ENCODE measurements at places on chromosomes 1 and 21. TPM values are rescaled to one million over a fixed set of nuclear protein-coding genes. Genes with fewer than 3 reads are reported as not detected.

The CYP4X1 gene
- polyA plus RNA-seq, result not detected

GRCh38 chr1:70707214-70707613 is 296.1 kb downstream of the CTH start:
- no peaks in the 10 kb centered on the region for H3K36me3 ChIP-seq
- H3K27me3 ChIP-seq, result peaks cover 9% of the 10 kb centered on the region
- DNase-seq, result no peak
- H3K27ac ChIP-seq, result no peak overlapping the region
- no peaks in the 10 kb centered on the region for H3K4me1 ChIP-seq

DNA sequence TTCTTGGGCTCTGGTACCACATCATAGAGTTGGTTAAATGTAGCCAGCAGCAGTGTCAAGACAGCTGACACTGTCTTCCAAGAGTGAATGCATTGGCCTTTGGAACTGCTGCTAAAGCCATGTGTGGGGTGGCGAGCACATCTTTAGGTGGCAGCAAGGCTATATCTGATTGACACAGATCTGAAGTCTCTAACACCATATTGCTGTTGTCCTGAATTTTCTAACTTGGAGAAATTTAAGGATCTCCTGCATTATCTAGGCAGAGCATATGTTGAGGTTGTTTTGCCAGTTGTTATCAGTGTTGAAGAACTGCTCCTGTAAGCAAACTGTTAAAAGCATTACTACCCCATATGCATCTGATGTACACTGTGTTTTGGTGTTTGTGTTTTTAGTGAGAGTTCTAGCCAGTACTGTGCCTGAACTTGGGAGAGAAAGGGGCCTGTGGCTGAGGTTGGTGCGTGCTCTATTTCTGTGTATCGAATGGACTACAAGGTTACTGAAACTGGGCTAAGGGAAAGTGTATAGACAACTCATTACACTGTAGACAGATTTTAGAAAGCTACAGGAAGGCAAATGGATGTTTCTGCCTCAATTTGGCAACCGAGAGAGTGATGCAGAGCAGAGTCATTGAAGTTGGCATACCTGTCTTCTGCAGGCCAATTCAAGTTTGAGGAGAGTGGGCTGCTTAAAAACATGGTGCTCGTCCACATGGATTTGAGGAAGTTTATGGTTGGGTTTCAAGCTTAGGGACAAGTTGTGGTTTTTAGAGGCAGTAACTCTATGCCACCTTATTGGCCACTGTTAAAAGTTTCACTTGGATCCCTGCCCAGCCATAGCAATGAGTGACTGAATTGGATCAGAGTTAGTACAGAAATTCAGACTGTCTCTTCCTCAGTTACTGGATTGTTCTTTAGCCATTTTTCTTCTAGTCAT is 16.9 kb downstream of the DYRK3 start:
- H3K4me3 ChIP-seq, result no peak overlapping the region
- H3K4me1 ChIP-seq, result no peaks in the 10 kb centered on the region
- no peak for DNase-seq
- H3K27ac ChIP-seq, result no peak overlapping the region
- peaks cover 5% of the 10 kb centered on the region for H3K27me3 ChIP-seq

GRCh38 chr1:90407737-90408136 is 309.4 kb downstream of the BARHL2 start:
- no peak overlapping the region for H3K4me3 ChIP-seq
- no peaks in the 10 kb centered on the region for H3K4me1 ChIP-seq
- no peak for DNase-seq
- H3K27ac ChIP-seq, result no peak overlapping the region

DNA sequence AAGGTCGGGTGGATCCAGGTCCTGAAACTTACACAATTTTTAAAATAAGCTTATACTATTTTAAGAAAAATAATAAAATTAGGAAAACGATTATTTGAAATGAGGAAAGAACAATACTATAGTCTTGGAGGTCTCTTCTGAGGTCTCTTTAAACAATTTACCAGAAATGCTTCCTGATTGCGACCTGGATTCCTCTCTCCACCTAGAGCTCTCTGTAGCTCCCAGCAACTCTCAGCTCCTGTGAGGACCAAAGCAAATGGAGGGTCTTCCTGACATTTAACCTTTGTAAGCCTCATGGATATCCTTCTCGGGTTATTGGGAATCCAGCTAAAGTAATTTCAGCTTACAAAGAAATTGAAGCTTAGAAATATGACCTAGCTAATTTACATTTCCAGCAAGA is 886 bp downstream of the BTBD8 start:
- H3K4me1 ChIP-seq, result peaks cover 16% of the 10 kb centered on the region
- H3K27me3 ChIP-seq, result peaks cover 3% of the 10 kb centered on the region
- H3K27ac ChIP-seq, result peak overlapping the region; percentile 84
- peaks cover 12% of the 10 kb centered on the region for H3K36me3 ChIP-seq
- H3K4me3 ChIP-seq, result peak overlapping the region; percentile 93

- no peak overlapping the region for H3K27ac ChIP-seq
- H3K27me3 ChIP-seq, result peaks cover 3% of the 10 kb centered on the region
- H3K4me1 ChIP-seq, result no peaks in the 10 kb centered on the region
- no peaks in the 10 kb centered on the region for H3K36me3 ChIP-seq
- H3K4me3 ChIP-seq, result no peak overlapping the region
- DNase-seq, result no peak
Observed at GRCh38 chr1:119490925-119491324, 16.1 kb upstream of the HSD3B1 start.

- H3K4me1 ChIP-seq, result no peaks in the 10 kb centered on the region
- no peaks in the 10 kb centered on the region for H3K36me3 ChIP-seq
- H3K4me3 ChIP-seq, result no peak overlapping the region
- no peak for DNase-seq
Observed at GRCh38 chr1:57440096-57440495, 16.2 kb upstream of the DAB1 start.

- no peak overlapping the region for H3K27ac ChIP-seq
- H3K27me3 ChIP-seq, result peaks cover 13% of the 10 kb centered on the region
- no peak overlapping the region for H3K4me3 ChIP-seq
- H3K4me1 ChIP-seq, result no peaks in the 10 kb centered on the region
- no peaks in the 10 kb centered on the region for H3K36me3 ChIP-seq
- DNase-seq, result no peak
Observed at GRCh38 chr1:110148961-110149360, 1.3 kb upstream of the SLC6A17 start.

GRCh38 chr21:36504067-36505058 is 24.4 kb upstream of the CLDN14 start:
- peaks cover 23% of the 10 kb centered on the region for H3K4me1 ChIP-seq
- peaks cover 8% of the 10 kb centered on the region for H3K27me3 ChIP-seq
- H3K4me3 ChIP-seq, result no peak overlapping the region
- no peak overlapping the region for H3K27ac ChIP-seq

DNA sequence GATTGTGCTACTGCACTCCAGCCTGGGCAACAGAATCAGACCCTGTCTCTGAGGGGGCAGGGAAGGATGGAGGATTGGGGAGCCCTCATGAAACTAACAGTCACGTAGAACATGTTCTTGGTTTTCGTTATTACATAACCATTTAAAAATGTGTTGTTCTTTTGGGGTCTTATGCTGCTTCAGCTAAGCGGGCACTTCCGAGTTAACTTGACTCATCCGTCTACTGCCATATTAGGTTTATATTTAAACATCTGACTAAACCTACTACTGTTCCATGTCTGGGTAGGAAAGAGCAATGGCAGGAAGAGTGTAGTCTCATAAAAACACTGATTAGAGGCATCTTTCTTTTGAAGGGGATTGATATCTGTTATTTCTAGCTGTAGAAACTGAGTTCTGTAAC is 59.5 kb upstream of the BMP8A start:
- H3K27me3 ChIP-seq, result no peaks in the 10 kb centered on the region
- H3K4me3 ChIP-seq, result no peak overlapping the region
- H3K4me1 ChIP-seq, result peaks cover 6% of the 10 kb centered on the region

DNA sequence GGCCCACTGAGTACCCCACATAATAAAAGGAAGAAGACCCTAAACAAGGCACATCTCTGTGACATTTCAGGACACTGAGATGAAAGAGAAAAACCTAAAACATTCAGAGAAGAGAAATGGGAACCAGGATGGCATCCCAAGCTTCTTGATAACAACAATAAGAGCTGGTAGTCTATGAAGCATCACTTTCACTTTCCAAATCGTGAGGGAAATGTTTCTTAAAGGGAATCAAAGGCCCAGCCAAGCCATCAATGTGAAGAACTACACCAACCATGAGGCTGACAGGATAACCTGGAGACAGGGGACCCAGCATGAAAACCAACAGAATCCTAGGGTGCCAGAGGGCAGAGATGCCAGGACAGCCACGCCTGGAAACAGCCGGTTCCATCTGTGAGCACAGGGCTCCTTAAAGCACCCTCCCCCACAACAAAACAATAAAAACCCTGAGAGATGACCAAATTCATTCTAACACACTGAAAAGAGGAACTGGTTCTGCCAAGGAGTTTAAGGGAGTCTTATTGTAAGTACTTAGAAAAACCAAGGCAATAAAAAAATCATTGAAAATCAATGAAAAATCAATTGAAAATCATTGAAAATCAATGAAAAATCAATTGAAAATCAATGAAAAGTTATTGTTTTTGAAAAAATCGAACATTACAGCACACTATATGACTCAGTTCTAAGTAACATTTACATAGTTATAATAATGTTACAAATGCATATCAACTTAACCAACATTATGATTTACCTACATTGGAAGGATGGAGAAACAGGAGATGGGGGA is 141.5 kb upstream of the ERG start:
- DNase-seq, result no peak
- no peak overlapping the region for H3K4me3 ChIP-seq
- H3K4me1 ChIP-seq, result peaks cover 1% of the 10 kb centered on the region
- no peak overlapping the region for H3K27ac ChIP-seq
- H3K36me3 ChIP-seq, result no peaks in the 10 kb centered on the region

GRCh38 chr1:215710036-215710898 is 143.2 kb downstream of the KCTD3 start:
- H3K27ac ChIP-seq, result no peak overlapping the region
- H3K4me1 ChIP-seq, result no peaks in the 10 kb centered on the region
- H3K4me3 ChIP-seq, result no peak overlapping the region
- H3K36me3 ChIP-seq, result no peaks in the 10 kb centered on the region
- no peaks in the 10 kb centered on the region for H3K27me3 ChIP-seq

- H3K27ac ChIP-seq, result peak overlapping the region; percentile 54
- H3K36me3 ChIP-seq, result no peaks in the 10 kb centered on the region
- DNase-seq, result no peak
- peaks cover 94% of the 10 kb centered on the region for H3K4me1 ChIP-seq
- peak overlapping the region; percentile 51 for H3K4me3 ChIP-seq
- H3K27me3 ChIP-seq, result peaks cover 4% of the 10 kb centered on the region
Observed at GRCh38 chr1:22064751-22065402, 12.4 kb downstream of the CDC42 start.

DNA sequence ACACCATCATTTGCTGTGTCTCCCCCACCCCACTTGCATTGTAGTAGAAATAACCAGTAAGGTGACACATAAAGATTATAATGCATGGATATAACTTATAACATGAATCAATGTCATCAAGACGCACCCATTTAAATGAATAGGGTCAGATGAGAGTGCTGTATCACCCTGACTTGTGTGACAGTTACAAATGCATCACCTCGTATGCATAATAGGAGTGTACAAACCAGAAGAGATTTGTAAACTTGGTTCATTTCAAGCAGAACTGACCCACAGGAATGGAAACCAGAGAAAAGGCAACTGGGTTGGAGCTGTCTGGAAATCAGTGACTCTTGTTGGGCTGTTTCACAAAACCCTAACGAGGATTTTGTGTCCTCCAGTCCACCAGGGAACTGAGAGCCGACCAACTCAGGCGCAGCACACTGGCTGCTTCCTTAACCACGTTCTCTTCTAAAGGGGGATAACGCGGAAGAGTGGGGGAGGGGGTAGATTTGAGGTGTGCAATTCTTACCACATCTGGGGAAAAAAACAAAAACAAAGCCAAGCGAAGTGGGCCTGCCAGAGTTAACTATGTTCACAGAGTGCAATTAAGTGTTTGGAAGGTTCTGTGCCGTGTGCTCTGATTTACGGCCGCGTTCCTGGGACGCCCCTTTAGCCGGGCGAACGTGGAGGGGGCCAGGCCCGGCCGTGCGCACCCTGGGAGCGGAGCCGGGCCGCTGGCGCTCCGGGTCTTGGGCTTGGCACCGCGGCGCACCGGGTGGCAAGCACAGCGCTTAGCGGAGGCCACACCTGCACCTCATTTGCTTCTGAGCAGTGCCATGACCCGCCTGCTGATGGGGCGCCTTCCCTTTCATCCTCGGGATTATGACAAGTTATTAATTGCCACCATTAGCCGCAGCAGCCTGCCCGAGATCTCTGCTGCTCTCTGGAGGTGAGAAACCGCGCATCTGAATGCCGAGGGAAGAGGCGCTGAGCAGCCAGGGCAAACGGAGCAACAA is 248.8 kb upstream of the FOXD3 start:
- H3K36me3 ChIP-seq, result no peaks in the 10 kb centered on the region
- no peak overlapping the region for H3K27ac ChIP-seq
- H3K4me3 ChIP-seq, result no peak overlapping the region

The PRRC2C gene
- polyA plus RNA-seq, result 109 TPM

DNA sequence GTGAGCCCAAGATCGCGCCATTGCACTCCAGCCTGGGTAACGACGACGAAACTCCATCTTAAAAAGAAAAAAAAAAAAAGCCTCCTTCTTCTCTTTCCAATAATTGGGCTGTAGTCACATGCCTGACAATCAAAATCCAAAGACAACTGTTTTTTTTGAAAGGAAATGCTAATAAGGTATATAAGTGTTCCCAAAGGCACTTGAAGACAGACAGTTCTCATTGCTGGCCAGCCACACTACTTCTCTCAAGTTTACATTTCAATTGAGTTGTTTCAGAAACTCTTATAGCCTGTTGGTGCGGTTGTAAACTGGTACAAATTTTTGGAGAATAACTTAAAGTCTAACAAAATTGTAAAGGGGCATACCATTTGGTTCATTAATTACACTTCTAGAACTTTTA is 23.3 kb downstream of the GATAD2B start:
- no peak for DNase-seq
- H3K4me1 ChIP-seq, result peaks cover 12% of the 10 kb centered on the region
- H3K27ac ChIP-seq, result peak overlapping the region; percentile 81
- H3K36me3 ChIP-seq, result no peaks in the 10 kb centered on the region
- H3K4me3 ChIP-seq, result no peak overlapping the region
- no peaks in the 10 kb centered on the region for H3K27me3 ChIP-seq

- no peaks in the 10 kb centered on the region for H3K36me3 ChIP-seq
- no peak overlapping the region for H3K27ac ChIP-seq
- no peak for DNase-seq
- no peaks in the 10 kb centered on the region for H3K27me3 ChIP-seq
- no peaks in the 10 kb centered on the region for H3K4me1 ChIP-seq
Observed at GRCh38 chr21:14763695-14764064, 217.6 kb upstream of the SAMSN1 start.

Measured in immature natural killer cell (primary cell).